ENCODE measurements at places on chromosomes 16 and 17. TPM values are rescaled to one million over a fixed set of nuclear protein-coding genes. Genes with fewer than 3 reads are reported as not detected.

VMO1 gene
- 0.31 TPM for total RNA-seq

C17orf107 gene
- total RNA-seq, result 4.4 TPM

ENPP7 gene
- total RNA-seq, result not detected

ARL16 gene
- total RNA-seq, result 58.6 TPM

CRYBA1 gene
- total RNA-seq, result not detected

ABCA8 gene
- not detected for total RNA-seq

SPATA32 gene
- 0.81 TPM for total RNA-seq

ITGB3 gene
- not detected for total RNA-seq

MYH8 gene
- not detected for total RNA-seq

NACA2 gene
- total RNA-seq, result not detected

SCGB1C2 gene
- total RNA-seq, result not detected

C1QTNF8 gene
- total RNA-seq, result not detected

NHLRC4 gene
- total RNA-seq, result 0.42 TPM

DNA sequence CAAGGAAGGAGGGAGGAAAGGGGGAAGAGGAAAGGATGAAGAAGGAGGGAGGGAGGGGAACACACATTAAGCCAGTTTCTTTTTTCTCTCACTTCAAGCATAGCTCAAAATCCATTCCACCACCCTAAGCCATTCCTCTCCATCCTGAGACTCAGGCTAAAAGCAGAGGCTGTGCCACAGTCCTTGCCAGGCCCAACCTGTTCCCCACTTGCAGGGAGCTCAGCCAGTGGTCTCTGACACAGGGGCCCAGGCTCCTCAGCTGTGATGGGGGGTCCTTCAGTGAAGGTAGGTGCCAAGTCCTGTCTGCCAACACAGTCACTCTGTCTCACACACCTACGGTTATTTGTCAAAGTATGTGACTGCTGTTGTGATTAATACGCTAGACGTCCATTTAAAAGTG, 44.6 kb downstream of the SDK2 start:
- no peak for DNase-seq

- peak; percentile 15 for DNase-seq
These were observed 6.2 kb downstream of the PRSS53 start for GRCh38 chr16:31082368-31083045.

DNA sequence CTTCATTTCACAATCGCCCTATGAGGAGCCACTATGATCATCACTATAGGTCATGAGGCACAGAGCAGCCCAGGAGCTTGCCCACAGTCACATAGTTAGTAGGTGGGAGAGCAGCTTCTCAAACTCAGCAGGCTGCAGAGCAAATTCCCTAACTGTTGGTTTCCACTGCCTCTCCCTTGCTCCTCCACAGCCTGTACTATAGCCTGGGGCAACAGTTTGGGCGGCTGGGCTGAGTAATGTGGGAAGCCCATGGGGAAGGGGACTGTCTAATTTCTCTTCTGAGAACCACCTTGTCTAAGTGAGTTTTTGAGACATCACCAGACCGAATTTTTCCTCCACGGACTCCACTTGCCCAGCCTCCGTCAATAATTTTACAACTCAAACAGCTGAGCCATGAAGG, 73.4 kb upstream of the GPR139 start:
- no peak for DNase-seq

GRCh38 chr16:88920618-88921590, 54.4 kb upstream of the PABPN1L start:
- DNase-seq, result peak; percentile 53

GRCh38 chr16:85995541-85996423, 96.8 kb downstream of the IRF8 start:
- DNase-seq, result no peak

DNA sequence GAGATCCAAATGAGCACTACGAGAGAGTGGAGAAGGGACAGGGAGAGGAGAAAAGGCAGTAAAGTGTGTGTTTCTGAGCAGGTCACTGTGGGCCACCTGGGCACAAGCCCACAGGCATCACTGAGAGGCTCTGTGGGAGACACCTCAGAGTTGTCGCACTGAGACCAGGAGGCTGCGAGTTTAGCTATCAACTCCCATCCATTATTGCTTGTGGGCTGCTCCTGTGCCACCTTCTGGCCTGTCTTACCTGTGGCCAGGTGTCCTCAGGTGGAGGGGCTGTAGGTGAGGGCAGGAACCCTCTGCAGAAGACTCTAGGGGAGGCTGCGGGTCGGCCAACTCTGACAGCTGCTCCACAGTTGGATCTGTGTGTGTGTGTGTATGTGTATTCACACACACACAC, 2.5 kb upstream of the PRR29 start:
- DNase-seq, result peak; percentile 29

DNA sequence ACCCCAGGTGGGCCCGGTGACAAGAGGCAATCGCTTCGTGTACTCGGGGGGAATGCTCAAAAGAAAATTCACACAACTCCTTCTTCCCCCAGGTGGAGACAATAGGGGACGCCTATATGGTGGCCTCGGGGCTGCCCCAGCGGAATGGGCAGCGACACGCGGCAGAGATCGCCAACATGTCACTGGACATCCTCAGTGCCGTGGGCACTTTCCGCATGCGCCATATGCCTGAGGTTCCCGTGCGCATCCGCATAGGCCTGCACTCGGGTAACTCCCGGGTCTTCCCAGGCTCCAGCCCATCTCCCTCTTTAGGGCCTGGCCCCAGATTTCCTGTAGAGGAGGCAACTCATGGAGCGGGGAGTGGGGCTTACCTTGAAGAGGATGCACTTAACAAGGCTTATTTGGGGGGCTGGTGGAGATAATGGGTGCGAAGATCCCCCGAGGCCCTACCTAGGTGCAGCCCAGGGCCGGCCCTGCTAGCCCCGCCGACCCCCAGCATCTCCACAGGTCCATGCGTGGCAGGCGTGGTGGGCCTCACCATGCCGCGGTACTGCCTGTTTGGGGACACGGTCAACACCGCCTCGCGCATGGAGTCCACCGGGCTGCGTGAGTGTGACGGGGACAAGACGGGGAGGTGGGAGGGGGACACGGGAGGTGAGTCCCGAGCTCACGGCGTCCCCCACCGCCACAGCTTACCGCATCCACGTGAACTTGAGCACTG, 13.0 kb downstream of the GUCY2D start:
- DNase-seq, result peak; percentile 34

- peak; percentile 78 for DNase-seq
These were observed 52.0 kb upstream of the AMZ2 start for GRCh38 chr17:68195667-68196393.

DNA sequence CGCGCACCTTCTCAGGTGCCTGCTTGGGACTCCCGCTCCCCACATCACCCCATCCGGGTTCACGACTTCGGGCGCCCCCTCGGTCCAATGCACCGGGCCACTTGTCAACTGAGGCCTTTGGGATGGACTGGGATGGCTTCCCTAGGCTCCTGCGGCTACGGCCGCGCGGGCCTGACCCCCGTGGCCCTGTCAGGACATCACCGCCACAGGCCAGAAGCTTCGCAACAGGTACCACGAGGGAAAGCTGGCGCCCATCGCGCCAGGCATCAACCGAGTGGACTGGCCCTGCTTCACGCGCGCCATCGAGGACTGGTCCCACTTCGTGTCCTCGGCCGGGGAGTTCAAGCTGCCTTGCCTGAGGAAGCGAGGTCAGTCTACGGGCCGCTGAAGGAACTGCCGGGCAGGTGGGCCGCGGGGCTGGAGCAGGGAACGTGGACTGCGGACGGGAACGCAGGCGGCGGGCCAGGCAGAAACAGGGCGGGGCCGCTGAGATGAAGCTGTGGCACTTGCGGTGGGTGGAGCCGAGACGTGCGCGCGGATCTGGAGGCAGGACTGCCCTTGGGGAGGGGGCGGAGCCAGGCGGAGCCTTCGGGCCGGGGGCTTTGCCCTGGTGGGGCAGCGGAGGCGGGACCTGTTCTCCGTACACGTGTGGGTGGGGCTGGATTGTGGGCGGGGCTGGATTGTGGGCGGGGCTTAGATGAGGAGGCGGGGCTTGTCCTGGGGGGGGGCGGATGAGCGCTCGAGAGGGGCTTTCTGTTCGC, 13.7 kb upstream of the CNGB1 start:
- peak; percentile 98 for DNase-seq

GRCh38 chr16:68379472-68380347, 68.6 kb downstream of the SMPD3 start:
- DNase-seq, result no peak

DNA sequence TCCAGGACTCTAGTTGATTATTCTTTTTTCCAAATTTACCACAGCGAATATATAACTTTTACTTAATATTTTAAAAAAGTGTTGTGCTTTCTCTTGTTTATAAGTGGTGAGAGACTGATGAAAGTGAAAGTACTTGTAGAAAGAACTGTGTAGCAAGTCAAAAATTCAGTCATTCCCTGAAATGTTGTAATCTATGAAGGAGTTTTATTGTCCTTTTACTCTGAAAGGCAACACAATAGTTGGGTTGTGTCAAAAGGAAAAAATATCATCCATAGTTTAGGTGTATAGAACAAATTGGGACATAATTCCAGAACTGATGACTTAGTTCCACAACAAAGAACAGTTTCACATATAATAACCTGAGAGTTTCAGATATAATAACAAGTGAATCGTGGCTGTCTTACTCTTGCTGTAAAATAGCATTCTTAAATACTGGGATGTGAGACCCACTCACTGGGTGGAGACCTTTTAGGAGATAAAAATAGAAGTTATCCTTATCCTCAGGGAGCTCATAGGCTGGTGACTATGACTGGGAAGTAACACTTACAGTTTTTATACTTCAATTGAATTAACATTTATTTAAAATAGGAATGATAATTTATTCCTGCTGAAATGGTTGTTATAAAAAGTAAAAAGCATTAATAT, 20.6 kb downstream of the CYB5B start:
- no peak for DNase-seq

- DNase-seq, result peak; percentile 91
These were observed 8.9 kb downstream of the CALB2 start for GRCh38 chr16:71367241-71367976.

DNA sequence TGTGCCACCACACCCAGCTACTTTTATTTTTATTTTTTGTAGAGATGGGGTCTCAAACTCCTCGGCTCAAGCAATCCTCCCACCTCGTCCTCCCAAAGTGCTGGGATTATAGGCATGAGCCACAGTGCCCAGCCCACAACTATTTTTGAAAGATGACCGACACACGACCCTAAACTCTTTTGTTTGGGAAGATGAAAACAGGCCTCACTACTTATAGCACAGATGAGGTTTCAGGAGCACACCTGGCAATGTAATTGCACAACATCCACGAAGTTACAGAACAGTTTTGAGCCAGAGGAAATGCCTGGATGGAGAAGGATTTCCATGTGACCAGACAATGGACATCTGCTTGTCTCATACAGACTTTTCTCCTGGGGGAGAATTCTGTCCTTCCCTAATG, 43.4 kb upstream of the PRSS54 start:
- DNase-seq, result no peak

DNA sequence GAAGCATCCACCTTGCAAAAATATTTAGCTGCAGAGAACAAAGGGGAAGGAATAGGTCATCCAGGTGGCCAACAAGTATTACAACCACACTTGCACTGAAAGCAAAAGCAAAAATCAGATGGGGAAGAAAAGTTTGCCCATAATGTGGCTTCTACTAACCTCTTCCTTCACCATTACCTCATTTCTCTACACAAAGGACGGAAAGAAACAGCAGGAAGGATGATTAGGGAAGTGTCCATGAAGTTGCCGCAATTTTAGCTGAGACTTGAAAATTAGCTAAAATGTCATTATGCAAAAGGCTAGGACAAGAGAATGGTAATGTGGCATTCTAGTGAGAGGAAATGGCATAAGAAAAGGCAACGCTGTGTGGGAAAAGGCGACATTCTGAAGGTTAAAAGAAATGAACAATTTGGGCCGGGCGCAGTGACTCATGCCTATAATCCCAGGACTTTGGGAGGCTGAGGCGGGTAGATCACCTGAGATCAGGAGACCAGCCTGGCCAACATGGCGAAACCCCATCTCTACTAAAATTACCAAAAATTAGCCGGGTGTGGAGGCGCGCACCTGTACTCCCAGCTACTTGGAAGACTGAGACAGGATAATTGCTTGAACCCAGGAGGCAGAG, 13.7 kb downstream of the KANSL1 start:
- peak; percentile 64 for DNase-seq

DNA sequence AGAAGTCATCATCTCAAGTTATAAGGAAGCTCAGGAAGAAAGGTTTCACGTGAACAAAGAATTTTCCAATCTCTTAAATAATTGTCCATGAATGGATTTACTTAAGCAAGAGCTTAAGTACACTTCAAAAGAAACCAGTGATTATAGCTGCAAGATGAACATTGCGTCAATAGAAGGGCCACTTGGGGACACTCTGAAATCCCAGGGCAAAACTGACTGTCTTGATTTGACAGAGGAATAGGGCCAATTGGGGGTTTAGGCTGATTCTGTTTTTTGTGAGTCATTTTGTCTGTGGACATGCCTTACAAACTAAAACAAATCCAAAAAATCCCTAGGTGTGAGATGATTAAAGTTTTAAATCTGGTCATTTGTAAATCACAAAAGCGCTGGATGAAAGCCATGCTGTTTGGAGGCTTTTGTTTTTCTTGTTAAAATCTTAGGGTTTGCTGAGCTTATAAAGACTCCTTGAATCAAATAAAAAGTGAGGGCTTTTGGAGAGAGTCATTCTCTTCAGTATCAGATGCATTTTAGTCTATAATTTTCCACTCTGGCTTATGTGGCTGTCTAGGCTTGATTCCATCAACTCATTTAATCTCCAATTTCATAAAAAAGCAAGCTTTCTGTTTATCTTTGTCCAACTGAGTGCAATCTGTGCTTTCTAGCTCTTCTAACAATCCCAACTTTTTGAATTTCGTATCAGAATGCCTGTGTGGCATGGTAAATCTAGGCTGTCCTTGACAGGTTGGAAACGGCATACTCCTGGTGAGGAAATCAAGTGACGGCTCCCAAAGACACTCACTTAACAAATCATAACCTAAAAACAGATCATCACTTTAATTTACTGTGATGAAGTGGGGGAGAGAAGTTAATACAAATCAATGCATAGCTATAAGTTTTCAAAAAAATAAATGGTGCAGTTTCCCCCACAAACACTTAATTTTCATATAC, 98.2 kb upstream of the SOX9 start:
- DNase-seq, result no peak

- no peak for DNase-seq
These were observed 27.3 kb downstream of the KDM8 start for GRCh38 chr16:27230562-27231001.

Data from H9 (cell line).